Activated CD4-positive, alpha-beta T cell treated with anti-CD3 and anti-CD28 coated beads, Interleukin-2, amount 10 ng/mL, durations not matched to agents 7 days and 5 days (primary cell): ENCODE measurements at places on chromosomes 2 and 18. TPM values are rescaled to one million over a fixed set of nuclear protein-coding genes. Genes with fewer than 3 reads are reported as not detected.

SMIM21 gene
- total RNA-seq: not detected

TMEM17 gene
- total RNA-seq: not detected

FAP gene
- total RNA-seq: not detected

SULT1C2 gene
- total RNA-seq: not detected

CKAP2L gene
- total RNA-seq: 78.1 TPM

EVX2 gene
- not detected for total RNA-seq

REV1 gene
- 37.4 TPM for total RNA-seq

AQP12B gene
- not detected for total RNA-seq

DNA sequence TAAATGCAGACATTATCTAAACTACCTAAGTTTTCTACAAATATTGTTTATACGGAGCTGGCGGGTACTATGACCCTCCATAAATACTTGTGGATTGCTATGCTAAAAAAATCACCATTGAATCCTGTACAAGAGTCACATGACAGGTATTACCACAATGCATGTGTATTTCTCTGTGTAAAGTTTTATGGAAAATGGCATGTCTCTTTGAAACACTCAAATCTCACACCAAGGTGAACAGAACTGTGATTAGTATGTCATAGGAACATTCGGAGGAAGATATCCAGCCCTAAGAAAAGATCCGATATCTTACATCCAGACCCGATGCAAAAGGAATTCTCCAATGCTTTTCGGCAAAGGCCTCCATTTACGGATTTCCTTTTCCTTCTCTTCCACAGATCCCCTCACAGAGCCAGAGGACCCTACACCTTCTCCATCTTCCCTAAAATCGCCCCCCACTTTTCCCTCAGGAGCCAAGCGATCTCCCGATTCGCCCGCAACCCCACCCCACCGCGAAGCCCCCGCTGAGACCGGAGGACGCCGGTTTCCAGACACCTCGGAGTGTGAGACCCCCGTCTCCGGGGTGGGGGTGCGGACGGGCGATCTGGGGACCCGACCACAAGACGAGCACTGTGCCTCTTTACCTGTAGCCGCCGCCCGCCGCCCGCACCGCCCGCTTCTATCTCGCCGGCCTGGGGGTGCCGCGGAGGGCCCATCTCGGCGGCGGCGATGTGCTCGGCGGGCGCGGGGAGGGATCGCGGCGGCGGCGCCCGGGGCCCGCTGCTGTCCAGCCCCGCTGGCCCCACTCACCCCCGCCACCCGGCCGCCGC lies 1.2 kb downstream of the SAP130 start:
- no peak for DNase-seq

GRCh38 chr2:212640428-212640827 lies 101.8 kb upstream of the ERBB4 start:
- no peak for DNase-seq

GRCh38 chr2:236195726-236196125 lies 27.5 kb upstream of the GBX2 start:
- no peak for DNase-seq

GRCh38 chr2:28390241-28390745 lies 2.4 kb upstream of the FOSL2 start:
- DNase-seq: peak; percentile 90

GRCh38 chr2:55314985-55315384 lies 46.0 kb upstream of the MTIF2 start:
- DNase-seq: no peak

- DNase-seq: no peak
These were observed 949.8 kb upstream of the LRATD1 start for GRCh38 chr2:13682540-13683272.

- DNase-seq: peak; percentile 82
These were observed 54.9 kb downstream of the EXOC6B start for GRCh38 chr2:72770879-72771461.

- no peak for DNase-seq
These were observed 34.4 kb downstream of the TEX51 start for GRCh38 chr2:126932966-126933710.

GRCh38 chr18:34122724-34123334 lies 101.9 kb downstream of the NOL4 start:
- peak; percentile 26 for DNase-seq

DNA sequence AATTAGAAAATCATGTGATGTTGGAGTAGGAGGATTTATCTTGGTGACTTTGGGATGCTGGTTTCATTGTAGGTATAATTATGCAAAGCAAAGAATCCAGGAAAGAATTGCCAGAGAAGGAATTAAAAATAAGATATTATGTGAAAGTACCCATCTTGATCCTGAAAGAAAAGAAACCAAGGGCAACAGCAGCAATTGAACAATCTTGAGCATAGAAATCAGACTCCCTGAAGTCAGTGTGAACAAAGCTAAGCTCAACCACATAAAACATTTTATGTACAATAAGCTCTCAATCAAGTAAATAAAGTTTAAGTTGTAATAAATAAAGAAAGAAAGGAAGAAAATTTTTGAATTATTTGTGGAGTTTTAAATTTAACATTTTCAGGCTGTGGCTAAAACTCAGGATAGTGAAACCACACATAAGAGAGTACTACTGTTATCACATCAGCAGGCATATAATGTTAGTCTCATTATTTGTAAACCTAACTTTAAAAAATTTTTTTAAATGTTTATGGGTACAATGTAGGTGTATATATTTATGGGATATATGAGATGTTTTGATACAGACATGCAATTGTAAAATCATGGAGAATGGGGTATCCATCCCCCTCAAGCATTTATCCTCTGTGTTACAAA lies 32.8 kb upstream of the GPR55 start:
- no peak for DNase-seq

- DNase-seq: no peak
These were observed 9.6 kb downstream of the RPL37A start for GRCh38 chr2:216508229-216508628.

GRCh38 chr2:232438951-232439757 lies 16.8 kb upstream of the ALPI start:
- DNase-seq: peak; percentile 38

DNA sequence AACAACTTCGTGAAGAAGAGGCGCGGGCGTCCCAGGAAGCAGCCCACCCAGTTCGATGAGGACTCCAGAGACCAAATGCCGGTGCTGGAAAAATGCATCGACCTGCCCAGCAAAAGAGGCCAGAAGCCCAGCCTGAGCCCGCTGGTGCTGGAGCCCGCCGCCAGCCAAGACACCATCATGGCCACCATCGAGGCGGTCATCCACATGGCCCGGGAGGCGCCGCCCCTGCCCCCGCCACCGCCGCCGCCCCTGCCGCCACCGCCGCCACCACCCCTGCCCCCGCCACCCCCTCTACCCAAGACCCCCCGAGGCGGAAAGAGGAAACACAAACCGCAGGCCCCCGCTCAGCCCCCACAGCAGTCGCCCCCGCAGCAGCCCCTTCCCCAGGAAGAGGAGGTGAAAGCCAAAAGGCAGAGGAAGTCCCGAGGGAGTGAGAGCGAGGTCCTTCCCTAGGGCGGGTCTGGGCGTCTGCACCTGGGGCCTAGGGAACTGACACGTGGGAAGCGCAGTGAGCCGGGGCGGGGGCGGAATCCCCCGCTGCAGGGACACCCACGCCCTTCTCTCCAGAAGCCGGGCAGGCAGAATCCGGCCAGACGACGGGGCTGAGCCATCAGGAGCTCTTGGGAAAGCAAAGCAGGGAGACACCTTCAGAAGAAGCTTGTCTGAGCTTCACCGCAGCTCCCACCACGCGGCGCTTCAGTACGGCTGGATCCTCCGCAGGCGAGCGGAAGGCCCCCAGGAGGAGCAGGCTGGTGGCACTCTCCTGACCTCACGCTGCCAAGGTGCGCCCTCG lies 382.8 kb downstream of the SETBP1 start:
- no peak for DNase-seq

- no peak for DNase-seq
These were observed 622.1 kb upstream of the ZEB2 start for GRCh38 chr2:145141981-145142380.

- DNase-seq: no peak
These were observed 47.3 kb downstream of the RBKS start for GRCh38 chr2:27842894-27843293.

- DNase-seq: no peak
These were observed 247.0 kb downstream of the TWIST2 start for GRCh38 chr2:239094867-239095266.

DNA sequence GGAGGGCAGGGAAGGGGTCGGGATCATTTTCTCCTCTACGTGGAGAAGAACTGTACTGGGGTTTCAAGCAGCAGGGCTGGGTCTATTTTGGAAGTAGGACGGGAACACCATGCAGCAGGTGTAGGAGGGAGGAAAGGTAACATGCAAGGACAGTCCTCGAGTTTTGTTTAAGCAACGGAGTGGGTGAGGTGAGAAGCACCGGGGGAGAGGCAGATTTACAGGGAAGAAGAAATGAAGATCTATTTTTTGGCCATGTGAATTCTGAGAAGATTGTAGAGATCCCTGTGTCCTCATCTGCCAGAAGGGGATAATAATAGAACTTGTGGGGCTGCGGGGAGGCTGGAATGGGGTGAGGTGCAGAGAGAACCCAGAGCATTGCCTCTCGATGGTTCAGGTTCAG lies 85.6 kb downstream of the INPP5D start:
- no peak for DNase-seq

DNA sequence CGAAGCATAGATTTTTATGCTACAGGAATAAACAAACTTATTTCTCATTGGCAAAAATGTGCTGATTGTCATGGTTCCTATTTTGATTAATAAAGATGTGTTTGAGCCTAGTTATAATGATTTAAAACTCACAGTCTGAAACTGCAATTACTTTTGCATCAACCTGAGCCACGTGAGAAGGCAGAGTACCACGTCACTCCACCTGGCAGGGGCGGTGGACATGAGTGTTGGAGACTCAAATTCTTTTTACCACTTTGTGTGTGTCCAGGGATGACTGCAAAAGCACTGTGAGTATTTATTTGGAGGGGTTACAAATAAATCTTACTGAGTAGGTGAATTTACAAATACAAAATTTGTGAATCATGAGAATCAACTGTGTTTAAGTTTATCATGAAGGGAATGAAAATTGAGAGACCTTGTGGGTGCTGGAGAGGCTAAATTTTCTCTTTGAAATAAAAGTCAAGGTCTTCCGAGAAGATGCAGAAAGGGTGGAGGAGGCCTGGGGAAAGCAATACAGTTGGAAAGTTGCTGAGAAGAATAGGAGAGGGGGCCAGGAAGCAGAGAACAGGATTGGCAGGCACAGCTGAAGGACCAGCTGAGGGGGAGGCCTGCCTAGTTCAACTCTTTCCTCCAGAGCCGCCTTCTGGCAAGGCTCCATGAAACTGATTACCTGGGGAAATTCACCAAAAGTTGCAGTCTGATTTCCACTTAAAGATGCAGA lies 316.4 kb downstream of the MYCN start:
- no peak for DNase-seq

DNA sequence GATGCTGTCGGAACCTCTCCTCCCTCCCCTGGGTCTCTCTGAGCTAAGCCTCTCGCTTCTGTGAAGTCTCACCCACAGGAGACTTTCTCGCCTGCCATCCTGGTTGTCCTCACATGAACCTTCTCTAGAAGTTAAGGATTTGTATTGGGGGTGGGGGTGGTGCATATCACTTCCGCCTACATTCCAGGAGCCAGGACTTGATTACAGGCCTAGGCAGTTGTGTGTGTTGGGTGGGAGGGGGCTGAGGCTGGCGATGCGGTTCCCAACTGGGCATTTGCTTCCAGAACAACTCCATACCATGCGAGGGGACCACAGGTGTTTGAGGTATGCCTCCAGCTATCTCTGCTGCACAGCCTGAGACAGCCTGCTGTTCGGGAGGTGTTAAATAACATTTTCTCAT lies 56.8 kb upstream of the MGAT4A start:
- DNase-seq: no peak

GRCh38 chr2:224849264-224849663 lies 133.1 kb upstream of the CCDC195 start:
- no peak for DNase-seq
